Vagina (tissue), 2 donors: ENCODE measurements at places on chromosomes 16 and 17.

DNA sequence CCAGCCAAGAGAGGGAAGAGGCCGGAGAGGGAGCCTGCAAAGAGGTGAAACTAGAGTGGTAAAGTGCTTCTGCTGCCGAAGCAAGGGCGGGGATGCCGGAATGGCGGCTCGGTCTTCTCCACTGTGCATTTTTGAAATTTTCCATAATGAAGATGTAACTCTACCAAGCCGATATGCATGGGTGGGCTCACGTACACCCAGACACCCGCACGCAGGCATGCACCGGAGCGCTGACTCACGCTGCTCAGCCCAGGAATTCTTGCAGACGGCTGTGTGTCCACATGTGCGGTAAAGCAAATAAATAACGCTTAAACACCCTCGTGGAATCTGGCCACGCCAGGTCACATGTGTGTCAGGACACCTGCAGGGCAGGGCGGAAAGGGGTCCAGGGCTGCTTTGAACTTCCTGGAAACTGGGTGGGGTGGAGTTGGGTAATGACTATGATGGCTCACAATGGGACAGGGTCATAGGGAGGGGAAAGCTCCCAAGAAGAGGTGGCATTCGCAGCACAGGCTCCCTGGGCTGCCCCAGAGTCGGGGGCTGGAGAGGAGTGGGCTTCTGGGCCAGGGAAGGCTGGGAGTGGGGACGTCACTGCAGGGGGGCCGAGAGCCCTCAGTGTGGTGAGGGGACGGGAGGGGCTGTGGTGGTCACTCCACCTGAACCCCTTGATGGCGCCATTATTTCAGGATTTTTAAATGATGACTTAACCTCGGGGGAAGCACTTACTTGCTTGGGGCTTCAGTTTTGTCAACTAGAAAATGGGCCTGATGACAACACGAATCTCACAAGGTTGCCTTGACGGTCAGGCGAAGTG, 265.5 kb downstream of the PARN start:
- DNase-seq: peak; percentile 87

DNA sequence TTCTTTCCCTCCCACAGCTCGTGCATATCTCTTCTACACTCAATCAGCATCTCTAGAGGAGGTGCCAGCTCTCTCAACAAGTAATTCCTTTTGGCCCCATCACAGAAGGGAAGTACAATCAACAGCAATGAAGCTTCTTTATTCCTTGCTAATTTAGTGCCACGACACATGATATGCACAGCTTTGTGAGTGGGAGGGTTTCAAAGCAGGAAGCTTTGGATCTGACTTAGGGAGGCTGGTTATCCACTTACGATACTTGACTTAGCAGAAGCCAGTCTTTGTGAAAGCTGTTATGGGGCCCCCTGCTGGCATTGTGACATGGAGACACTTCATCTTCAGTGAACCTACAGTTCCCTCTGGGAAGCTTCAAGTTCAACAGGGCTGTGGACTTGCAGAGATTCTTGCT, 81.0 kb downstream of the TMEM100 start:
- no peak for DNase-seq

DNA sequence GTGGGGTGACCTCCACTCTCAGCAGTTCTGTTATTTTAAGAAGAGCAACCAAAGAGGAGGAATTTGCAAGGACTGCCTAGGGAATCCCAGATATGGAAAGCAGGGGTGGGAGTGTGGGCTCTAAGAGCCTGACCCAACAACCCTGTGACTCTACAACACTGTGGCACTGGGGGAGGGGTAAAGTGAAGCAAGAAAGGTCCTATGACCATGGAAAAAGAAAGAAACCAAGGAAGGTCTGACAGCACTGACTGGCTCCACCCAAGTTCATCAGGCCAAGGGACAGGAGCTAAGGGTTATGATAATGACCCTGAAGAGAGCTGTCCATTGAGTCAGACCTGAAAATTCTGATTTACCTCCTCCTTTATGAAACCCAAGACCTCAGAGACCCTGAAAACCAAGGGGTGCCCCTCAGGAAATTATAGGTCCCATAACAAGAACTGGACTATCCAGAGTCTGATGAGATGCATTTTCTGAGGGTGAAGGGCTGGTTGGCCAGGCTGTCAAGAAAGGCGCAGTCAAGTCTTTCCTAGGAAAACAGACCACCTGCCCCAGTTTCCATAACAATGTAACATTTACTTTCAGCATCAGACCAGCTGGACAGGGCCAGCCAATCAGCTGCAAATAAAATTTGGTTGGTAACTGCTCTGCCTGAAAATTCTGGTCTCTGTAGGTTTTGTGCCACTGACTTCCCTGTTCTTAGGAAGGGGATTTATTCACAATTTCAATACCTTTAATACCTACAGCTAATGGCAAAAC, 53.8 kb upstream of the MTMR4 start:
- no peak for DNase-seq

DNA sequence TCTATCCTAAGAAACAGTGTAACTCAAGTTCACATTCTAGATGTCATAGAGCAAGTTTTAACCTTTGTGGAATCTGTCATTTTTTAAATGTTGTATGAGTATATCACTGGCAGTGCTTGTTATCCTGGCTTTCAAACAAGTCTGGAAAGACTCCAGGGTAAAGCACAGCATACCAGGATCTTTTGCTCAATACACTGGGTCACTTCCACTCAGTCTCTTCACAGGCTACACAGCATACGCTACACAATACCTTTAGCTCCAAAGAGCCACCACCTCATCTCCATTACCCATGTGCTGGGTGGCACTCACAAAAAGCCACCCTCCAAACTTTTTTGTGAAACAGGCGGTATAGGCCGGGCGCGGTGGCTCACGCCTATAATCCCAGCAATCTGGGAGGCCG, 69.5 kb downstream of the PARN start:
- no peak for DNase-seq

- peak; percentile 96 for DNase-seq
Observed at GRCh38 chr17:11598274-11599221, at the start of gene DNAH9. TSS of gene DNAH9 (plus strand) at chr17:11598470. CDS start at chr17:11598499, 29 bp downstream.

DNA sequence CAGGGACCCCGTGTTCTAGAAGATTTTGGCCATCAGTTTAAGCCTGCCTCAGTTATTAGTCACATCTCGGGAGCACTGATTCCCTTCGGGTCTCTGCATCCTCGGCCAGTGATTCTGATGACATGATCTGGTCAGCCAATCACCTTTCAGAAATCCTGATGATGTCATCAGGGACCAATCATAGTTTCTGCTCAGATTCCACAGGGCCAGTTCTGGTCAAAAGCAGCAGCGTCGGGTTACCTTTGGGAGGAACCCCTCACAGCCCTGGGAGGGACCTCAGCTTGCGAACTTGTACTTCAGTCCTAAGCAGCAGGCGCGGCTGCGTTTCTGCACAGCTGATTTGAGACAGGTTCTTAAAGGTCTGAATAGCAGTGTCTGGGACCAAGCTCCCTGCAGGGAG, 13.9 kb downstream of the KDM8 start:
- DNase-seq: no peak

DNA sequence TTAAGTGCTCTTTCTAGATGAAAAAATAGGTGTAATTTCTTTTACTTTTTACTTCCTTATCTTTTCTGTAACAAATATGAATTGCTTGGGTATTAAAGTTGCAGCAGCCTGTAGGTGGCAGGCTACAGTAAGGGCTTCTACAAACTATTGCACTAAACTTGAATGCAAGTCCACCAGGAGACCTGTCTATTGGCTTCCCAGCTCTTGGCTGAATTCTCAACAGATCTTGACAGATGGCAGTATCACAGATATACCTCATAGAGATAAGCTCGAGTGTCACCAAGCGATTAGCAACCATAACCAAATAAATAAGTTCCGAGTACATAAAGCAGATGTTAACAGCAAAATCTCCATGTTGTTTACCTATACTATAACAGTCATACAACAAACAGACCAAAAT, 5.9 kb downstream of the BBS2 start:
- no peak for DNase-seq

- DNase-seq: no peak
Observed at GRCh38 chr17:63842173-63842539, 329 bp downstream of the SMARCD2 start.

DNA sequence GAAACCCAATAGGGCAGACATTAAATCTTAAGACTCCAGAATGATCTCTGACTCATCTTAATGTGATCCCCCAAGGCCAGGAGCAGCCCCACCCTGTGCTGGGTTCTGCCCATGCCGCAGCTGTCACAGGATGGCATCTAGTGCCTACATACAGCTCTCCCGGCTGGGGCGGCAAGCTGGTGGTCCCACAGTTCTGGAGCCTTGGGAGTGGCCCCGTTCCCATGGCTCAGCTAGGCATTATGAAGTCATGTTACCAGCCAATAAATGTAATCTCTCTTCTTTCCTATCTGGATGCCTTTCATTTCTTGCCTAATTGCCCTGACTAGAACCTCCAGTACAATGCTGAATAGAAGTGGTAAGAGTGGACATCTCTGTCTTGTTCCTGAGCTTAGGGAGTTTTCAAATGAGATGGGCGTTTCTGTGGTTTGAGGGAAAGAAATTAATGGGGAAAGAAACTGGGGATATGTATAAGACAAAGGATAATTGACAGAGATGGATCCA, 95.7 kb upstream of the DNAH17 start:
- no peak for DNase-seq

DNA sequence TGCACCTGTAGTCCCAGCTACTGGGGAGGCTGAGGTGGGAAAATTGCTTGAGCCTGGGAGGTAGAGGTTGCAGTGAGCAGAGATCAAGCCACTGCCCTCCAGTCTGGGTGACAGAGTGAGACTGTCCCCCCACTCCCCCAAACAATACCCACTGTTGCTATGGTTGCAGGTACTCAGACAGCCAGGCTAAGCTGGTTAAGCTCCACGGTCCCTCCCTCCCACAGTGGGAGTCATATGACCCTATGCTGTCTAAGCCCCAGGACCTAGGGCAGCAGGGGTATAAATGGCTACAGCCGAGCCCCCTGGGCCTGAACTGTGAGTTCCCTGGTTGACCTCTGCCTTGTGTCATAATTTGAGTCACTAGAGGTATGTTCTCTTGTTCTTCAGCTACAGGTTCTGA, 15.9 kb upstream of the RPRML start:
- no peak for DNase-seq

DNA sequence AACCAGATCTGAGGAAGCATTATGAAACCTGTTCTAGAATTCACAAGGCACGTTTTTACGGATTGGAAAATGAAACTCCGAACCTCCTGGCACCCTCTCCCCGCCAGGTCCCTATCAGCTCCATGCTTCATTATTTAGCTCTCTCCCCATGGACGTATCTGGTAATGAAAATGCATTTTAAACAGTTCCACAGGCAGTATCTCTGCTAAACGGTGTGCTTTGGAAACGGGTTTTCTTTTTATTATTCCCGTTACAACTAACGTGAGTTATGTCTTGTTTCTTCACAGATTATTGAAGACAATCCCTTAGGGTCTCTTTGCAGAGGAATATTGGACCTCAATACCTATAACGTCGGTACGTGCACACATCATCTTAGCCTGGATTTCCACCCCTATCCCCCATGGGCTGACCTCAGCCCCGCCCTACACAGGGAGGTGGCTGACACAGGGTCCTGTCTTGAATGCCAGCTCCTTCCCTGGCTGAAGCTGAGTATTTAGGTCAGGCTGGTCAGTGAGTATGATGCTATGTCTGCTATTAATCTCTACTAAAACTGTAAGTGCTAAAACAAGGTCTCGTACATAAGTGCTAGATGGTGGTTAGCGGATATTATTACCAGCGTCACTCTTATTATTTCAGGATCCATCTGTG, 82.9 kb downstream of the SDR42E1 start:
- no peak for DNase-seq

DNA sequence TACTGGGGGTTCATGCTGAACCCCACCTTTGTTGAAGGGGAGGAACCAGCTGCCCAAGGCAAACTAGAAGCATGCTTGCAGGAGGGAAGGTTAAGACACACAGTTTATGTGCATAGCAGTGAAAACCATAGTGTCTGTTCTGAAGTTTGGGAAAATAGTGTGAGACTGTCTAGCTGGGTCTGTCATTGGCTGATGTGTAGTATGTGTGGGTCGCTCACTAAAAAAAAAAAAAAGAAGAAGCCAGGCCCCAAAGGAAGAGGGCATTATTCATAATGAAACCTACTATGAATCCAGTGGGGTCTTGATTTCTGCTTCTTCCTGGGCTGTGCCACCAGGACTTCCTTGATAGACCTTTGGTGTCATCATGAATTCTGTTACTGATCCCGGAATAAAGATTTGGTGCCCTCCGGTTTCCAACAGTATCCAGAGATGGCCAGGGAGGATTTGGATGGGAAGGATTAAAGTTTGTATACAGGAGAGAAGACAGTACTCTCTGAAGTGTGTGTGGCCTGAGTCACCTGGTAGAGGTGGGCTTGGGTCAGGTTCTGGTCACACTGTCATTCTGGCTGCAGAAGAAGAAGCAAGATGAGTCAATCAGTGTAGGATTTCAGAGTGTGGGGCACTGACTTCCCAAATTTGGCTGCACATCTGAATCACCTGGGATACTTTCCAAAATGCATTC, 220.3 kb downstream of the PRKCA start:
- DNase-seq: no peak

DNA sequence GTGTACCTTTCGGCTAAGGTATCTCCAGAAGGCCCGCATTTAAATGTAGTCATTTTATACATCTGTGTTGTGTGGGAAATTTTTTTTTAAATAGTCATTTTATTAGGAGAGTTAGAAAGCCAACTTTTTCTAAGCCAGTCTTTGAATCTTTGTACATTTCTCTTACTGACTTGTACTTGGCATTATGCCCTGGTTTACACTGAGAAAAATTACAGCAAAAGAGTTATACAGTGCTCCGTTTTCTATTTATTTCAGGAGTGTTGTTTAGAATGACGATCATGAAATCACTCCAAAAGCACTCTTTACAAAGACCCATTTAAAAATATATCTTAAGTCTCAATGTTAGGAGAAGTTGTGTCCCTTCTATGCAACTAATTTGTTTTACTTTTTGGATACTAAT, 91.8 kb downstream of the CYB561 start:
- no peak for DNase-seq

DNA sequence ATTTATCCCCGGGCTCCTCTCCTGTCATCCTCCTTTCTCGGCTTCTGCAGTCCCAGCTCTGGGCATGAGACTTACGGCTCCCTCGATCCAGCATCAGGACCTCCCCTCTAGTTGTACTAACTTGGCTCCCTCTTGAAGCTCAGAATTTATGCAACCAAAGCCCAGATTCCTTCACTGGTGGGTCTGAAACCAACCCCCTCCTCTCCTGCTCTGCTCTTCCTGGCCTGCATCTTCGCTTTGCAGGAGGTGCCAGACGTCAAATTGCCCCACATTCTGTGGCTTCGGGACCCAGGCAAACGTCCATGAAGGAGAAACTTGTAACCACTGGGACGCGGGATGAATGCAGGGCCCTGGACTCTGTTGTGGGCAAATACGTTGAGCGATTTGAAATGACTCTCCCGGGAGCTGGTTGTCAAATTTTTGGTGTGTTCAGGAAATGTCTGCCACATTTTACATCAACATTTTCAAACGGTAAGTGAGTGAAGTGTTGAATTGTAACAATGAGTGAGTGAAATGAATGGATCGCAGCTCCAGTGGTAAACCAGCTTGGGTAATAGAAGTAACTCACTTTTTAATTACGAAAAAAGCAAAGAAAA, 29.3 kb upstream of the ELAC2 start:
- DNase-seq: no peak

DNA sequence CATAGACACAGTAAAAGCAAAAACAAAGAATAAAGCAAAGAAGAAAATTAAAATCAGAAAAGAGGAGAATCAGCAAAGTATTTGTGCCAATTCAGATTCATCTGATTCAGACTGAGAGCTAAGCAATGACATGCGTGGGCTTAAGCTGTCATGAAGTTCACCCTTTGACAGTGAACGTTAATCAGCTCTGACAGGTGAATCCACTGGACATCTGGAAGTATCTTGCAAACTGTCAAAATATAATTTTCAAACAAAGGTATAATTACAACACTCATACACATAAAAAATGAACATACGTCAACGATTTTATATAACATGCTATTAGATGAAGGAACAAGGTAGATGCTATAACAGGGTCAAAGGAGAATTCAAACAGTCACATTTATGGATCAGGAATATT, 596.3 kb upstream of the SALL1 start:
- no peak for DNase-seq
